Hepatic stellate cell (primary cell): ENCODE measurements at places on chromosomes 1 and 21.

- no peak for DNase-seq
These were observed 53.4 kb upstream of the ASPM start for GRCh38 chr1:197199923-197200271.

DNA sequence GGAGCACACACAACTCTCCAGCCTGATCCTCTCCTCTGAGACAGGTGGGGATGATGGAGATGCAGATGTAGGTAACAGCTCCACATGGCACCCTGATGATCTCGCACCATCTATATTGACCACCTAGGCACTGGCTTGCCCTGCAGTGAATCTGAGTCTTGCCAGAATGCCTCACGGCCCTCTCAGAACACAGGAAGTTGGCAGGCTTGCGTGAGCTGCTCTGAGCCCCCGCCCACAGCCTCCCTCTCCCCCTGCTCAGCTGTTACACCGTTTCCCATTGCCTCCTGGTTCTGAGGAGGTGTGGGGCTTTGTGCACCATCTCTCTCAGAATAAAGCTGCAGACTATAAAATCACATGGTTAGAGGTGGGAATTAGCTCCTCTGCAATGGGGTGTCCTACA lies 48.0 kb downstream of the URB2 start:
- DNase-seq: no peak

- no peak for DNase-seq
These were observed 94.4 kb upstream of the COL6A1 start for GRCh38 chr21:45887120-45887611.

- no peak for DNase-seq
These were observed 141.1 kb upstream of the RUNX1 start for GRCh38 chr21:35190201-35190701.

DNA sequence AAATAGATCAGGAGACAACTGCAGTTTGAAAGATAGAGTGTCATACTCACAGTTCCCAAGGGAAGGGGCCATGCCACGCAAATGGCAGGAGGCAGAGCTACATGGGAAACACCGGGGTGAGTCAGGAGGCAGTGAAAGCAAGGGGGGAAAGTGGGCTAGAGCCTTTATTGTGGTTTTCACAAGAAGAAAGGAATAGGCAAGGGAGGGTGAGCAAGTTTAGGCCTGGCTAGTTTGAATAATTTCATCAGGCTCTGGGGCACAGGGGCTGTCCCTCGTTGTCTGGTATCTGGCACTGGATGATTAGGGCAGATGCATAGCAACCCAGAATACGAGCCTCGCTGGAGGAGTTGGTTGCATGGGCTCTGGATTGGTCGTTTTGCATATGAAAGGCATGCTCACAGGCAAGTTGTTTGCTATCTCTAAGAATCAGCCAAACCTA lies 17.0 kb upstream of the ITLN2 start:
- no peak for DNase-seq

DNA sequence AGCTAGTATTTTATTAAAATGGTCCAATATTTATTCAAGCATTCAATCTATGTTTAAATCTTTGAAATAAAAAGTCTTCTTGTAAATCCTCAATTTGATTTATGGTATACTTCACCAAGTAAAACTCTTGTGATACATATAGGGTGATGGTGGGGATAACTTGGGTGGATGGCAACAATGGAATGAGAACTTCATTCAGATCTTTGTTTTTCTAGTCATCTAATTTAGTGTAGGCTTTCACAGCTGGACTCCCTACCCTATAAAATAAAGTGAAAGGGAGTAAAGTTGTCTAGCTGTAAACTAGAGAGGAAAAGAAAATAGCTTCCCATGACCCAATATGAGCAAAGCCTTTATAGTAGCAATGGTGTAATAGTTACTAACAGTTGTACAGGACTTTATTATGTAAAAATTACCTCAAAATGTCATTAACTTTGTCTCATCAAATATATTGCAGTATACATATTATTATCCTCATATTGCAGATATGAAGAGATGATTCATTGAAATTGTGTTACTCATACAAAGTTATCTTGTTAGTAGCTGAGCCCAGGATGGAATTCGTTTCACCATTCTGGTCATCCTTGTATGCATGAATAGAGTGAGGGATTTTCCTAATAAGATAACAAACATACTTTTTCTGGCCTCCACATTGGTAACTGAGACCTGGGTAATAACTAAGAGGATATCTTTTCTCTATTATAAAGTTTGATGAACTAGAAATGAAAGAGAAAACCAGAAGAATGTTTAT lies 1377.7 kb upstream of the ADGRL4 start:
- no peak for DNase-seq

DNA sequence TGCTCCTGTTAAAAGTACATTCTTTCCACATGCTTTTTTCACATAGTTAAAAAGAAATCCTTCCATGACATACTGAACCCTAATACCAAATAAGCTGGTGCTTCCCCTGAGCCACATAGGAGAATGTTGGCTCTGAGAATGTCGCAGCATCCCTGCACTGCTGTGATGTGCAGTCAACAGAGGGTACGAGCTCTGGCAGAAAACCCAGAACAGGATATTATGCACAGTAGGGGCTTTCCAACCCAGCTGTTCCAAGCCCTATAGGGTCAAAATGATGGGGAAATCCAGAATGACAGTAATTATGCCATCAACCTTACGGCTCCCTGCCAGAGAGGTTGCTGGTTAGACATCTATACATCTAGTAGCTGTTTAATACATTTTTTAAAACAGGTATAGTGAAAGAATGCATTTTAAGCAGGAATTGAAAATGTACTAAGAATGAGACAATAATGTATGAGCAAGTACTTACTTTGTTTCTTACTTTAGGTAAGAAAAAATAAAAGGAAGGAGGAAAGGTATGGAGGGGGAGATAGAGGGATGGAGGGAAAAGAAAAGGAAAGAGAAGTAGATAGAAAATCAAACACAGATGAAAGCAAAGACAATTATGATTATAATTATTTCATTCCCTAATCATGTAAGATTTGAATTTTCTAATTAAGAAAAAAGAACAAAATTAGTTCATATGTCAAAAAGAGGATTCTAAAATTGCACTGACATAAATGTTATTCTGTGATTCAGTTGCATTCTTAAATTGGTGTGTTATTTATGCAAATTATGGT lies 126.0 kb downstream of the NR5A2 start:
- DNase-seq: no peak

GRCh38 chr1:100277866-100278265 lies 11.8 kb downstream of the RTCA start:
- DNase-seq: no peak

- no peak for DNase-seq
These were observed 50.5 kb upstream of the IPO9 start for GRCh38 chr1:201778279-201779065.

DNA sequence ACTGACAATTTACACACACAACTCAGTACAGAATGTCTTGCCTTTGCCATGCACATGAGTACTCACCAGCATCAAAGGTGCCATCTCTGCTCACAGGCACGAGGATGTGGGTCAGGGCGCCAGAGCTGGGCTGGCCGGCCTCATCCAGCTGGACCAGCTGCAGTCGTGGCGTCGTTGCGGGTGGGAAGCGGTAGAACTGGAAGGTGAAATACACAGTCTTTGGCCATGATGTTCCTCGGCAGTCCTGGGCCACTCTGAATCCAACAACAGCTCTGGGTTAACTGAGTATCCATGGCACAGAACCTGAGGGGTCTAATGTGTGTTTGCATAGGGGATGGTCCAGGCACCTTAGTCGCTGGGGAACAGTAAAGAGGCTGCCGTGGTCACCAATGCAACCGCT lies 87.7 kb downstream of the NPHP4 start:
- no peak for DNase-seq

DNA sequence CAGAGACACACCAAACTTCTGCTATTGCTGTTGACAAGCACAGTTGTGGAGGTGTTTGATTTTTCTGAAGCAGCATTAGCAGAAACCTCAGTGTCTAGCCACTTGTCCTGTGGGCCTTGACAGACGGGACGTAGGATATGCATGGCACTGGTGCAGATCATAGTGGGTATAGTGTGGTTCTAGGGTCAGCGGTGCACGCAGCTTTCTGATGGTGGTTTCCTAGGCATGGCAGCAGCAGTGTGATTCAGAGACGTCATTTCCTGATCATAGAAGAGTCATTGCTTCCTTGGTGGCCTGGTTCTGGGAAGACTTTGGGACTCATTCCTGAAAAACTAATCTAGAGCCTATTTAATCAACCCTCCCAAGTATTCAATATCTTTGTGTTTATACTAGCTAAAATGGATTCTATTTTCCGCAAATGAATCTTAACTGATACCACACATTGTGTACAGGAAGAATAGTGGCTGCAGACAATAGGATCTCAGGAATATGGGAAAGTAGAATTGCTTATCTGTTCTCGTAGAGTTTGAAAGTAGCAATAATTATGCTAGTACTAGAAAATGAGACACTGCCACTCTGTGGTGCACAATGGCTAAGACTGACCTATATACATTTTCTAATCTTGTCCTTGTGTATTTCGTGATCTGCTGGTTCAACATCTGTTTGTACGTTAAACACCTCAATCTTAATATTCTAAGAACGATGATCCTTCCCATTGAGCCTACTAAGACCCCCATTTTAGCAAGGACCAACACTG lies 2.8 kb upstream of the USP1 start:
- no peak for DNase-seq

- no peak for DNase-seq
These were observed 1065.8 kb upstream of the B3GALT2 start for GRCh38 chr1:194252199-194252598.

DNA sequence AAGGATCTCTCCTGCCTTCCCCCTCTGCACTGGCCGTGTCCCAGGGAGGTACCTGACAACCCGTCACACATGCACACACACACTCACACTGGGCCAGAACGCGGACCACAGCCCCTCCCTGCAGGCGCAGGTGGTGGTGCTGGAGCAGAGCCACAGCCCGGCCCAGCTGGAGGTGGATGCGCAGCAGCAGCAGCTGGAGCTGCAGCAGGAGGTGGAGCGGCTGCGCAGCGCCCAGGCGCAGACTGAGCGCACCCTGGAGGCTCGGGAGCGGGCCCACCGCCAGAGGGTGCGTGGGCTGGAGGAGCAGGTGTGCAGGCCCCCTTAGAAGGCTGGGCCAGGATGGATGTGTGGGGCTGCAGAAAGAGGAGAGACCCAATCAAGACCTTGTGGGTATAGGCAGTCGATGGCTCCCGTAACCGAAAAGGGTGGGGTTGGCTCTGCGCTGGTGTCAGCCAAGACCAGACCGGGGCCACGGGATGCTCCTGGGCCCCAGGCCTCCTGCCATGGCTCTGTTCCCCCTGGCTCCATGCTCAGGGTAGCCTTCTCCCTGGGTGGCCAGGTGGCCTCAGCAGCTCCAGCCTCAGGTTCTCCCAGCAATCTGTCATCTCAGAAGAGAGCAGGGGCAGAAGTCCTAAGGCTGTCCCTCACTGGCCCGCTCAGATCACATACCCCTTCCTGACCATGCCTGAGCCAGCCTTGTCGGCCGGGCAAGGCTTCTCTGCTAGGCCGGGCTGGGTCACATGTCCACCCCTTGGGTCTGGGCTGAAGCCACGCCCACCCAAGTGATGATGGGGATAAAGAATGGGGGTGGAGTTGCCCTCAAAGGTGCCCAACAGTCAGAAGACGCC lies 8.9 kb downstream of the MFAP2 start:
- DNase-seq: no peak

DNA sequence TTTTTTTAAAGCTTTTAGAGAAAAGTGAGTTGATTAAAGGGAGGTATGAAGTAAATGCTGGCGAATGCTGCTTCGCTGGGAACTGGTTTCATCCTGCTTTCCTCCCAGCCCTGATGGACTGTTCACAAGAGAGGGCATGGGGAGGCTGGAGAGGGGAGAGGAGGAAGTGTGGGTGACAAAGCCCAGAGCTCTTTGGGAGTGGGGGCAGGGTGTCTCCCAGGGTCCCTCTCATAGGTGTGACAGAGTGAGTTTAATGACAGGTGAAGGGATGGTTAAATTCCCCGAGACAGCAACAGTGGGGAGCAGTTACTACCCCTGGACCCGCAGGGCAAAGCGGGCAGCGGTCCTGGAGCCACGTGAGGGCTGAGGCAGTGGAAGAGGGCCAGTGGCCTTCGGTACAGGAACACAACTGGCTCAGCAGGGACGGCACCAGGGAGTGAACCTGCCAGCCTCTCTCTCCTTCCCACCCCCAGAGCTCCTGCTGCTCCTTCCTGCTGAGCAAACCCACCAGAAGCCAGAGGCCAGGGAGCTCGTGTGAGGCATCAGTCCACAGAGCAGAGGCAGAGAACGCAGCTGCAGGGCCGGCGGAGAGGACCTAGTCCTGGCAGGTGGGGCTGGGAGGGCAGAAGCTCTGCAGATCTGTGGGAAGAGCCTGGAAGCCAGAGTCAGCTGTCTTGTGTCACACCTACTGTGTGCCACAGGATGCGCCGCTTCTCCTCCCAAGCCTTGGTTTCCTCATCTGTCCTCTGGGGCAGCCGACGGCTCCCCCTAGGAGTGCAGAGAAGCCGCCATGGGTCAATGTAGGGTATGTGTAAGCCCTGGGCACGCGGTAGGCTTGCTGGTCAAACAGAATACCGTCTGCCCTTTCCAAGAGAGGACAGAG lies 20.9 kb upstream of the LRP8 start:
- no peak for DNase-seq
